ENCODE measurements at places on chromosomes 4 and X.

DNA sequence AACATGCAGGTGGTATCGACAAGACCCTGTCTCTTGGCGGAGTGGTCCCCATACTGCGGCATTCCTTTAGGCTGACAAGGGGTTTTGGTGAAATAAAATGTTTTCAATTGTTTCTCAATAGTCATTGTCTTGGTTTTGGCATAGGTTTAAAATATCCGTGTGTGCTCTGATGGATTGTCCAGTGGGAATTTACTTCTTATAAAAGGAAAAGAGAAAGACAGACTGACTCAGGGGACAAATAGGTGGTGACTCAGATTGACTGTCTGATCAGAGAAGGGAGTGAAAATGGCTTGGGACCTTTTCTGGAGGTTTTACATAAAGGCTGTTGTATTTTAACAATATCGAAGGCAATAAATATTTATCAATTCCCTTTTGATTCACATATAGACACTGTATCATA, 129.8 kb downstream of the SORBS2 start:
- no peak for DNase-seq

GRCh38 chr4:79862821-79863220, 210.2 kb downstream of the ANTXR2 start:
- DNase-seq, result no peak

DNA sequence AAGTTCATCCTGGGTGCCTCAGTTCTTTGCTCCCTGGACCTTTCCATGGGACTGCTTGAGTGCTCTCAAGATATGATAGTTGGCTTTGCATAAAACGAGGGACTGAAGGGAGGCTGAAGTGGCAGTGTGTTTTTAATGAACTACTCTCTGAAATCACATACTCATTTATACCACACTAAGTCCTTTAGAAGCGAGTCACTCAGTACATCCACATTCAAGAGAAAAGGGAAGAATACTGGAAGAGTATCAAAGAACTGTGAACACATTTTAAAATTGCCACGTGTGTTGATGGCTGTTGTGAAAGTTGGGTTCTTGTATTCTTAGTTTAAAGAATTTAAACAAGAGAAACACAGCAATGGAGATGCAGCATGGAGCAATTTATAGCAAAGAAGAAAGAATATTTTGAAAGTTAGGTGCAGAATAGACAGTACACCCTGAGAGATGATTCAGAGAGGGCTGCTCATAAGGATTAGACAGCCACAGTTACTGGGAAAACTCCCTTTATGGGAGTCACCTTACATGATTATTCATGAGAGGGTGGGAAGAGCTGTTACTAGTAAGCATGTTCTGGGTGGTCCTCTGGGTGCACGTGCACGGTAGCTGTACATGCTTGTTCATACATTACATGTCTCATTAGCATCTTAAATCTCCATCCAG, 380.7 kb downstream of the ADGRL3 start:
- DNase-seq, result no peak

GRCh38 chr4:77917075-77917474, 54.4 kb downstream of the MRPL1 start:
- DNase-seq, result no peak

GRCh38 chr4:26343038-26343398, 22.2 kb downstream of the RBPJ start:
- no peak for DNase-seq

DNA sequence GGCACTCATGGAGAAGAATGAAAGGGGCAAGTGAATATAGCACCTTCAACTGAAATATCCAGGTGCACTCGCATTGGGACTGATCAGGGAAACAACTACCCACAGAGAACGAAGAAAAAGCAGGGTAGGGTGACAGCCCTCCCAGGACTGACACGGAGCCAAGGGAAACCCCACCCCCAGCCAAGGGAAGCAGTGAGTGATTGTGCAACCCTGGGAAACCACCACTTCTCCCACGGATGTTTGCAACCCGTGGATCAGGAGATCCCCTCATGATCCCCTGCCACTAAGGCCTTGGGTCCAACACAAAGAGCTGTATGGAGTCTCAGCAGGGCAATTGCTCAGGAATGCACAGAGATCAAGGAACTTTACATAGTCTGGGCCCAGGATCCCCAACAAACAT, 158.5 kb upstream of the HCCS start:
- DNase-seq, result no peak

GRCh38 chr4:55004831-55005230, 120.6 kb downstream of the KDR start:
- no peak for DNase-seq

DNA sequence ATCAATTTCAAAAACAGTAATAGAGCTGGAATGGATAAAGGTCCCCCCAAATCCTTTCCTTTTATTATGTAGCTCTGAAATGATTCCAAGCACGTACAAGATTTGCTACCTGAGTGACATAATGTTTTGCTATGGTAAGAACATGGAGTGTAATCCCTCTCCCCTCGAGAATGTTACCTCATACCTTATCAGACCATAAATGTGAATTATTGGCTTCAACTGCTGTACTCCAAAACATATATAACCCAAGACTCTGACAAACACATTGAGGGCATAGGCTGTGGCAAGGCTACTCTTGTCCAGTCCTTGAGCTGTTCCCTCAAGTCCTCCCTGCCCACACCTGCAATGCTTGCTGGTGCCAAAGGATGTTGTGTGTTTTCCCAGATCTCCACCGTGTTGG, 286.9 kb downstream of the KCTD8 start:
- no peak for DNase-seq

GRCh38 chr4:159193046-159193620, 90.3 kb downstream of the RAPGEF2 start:
- DNase-seq, result no peak

DNA sequence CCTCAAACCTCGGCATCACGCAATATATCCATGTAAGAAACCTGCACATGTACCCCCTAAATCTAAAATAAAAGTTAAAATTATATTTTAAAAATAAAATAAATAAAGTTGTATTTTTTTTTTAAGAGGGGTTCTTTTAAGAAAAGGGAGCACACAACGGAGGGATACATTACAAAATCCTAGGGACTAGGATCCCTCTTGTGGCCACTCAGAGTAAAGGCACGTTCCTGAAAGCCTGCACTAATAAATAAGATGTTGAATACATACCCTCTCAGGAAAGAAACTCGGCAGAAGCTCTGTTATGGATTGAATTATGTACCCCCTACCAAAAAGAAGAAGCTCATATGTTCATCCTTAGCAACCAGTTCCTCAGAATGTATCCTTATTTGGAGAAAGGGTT, 50.9 kb upstream of the PRDX4 start:
- no peak for DNase-seq

GRCh38 chrX:136907621-136908020, 27.1 kb upstream of the RBMX start:
- DNase-seq, result peak; percentile 23

DNA sequence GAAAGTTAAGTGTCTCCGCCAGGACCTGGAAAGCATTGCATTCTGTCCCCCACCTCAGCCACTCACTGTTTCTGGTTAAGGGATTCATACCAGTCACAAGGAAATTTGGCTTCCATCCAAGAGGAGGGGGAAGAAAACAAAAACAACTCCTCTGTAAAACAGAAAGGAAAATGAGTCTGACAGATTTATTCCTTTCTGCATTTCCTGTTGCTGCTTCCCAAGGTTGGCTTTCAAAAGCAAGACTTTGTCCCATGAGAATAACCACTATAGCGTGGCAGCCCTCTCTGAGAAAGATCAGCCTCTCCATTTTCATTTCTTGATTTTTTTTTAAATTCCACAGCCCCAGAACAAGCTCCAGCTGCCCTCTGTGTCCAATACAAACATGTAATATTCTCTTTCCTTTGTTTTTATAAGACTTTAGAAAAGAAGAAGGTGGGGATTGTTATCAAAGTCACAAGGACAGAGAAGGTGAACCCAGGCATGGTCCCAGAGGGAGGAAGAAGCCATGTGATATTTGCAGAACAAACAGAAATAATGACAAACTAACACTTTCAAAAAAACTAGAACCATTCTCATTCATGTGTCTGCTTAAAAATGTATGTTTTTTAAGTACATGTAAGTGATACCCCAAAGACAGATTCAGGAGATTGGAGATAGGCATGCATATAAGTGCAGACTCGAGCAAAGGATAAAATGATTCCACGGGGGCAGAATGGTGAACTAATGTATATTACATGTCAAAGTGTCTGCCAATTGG, 90.7 kb upstream of the DCLK2 start:
- DNase-seq, result peak; percentile 61

GRCh38 chr4:16337936-16338335, 111.7 kb upstream of the TAPT1 start:
- no peak for DNase-seq

All from retina (tissue), 1 donor.